ENCODE measurements at places on chromosomes 13 and 19. TPM values are rescaled to one million over a fixed set of nuclear protein-coding genes. Genes with fewer than 3 reads are reported as not detected.
A peak's percentile ranks its signal among the peaks of the same experiment; 100 is the strongest.

GRCh38 chr19:15280915-15281683 is 48.9 kb upstream of the EPHX3 start:
- DNase-seq, result no peak

GRCh38 chr19:34454091-34454490 is 25.9 kb downstream of the UBA2 start:
- DNase-seq, result no peak

DNA sequence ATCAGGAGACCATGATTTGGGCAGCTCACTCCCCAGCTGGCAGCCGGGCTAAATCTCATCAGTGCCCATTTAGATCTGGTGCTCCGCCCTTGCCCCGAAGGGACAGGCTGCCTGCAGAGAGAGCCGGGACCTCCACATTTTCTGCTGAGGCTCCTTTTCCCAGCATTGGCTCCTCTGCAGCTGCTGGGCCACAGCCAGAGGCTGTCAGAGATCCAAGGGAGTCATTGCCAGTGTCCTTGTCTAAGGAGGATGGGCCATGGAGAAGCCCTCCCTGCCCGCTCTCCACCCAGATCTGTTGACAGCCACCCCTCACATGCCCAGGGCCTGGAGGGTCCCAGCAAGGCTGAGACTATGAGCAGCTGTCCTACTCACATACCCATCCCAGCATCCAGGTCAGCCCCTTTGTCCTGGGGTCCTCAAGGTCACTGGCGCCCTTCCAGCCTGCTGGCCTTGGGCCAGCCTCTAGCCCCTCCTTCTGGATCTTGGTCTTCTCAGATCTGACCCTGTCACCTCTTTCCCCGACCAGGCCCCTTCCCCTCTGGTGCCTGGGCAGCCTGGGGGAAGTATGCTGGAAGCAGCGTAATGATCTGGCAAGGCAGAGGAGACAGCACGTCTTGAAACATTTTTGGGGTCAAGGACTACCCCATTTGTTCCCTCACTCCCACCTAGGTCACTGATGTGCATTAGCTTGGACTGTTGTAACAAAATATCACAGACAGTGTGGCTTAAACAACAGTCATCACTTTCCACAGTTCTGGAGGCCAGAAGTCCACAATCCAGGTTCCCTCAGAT is 7.9 kb downstream of the PIN1 start:
- no peak for DNase-seq

GRCh38 chr13:74197677-74198429 is 63.6 kb upstream of the KLF12 start:
- DNase-seq, result no peak

- DNase-seq, result no peak
Observed at GRCh38 chr19:10966809-10967208, 6.0 kb downstream of the SMARCA4 start.

- DNase-seq, result no peak
Observed at GRCh38 chr19:55857974-55858373, 21.6 kb downstream of the NLRP4 start.

GRCh38 chr13:57704031-57704430 is 72.5 kb downstream of the PCDH17 start:
- DNase-seq, result no peak

DNA sequence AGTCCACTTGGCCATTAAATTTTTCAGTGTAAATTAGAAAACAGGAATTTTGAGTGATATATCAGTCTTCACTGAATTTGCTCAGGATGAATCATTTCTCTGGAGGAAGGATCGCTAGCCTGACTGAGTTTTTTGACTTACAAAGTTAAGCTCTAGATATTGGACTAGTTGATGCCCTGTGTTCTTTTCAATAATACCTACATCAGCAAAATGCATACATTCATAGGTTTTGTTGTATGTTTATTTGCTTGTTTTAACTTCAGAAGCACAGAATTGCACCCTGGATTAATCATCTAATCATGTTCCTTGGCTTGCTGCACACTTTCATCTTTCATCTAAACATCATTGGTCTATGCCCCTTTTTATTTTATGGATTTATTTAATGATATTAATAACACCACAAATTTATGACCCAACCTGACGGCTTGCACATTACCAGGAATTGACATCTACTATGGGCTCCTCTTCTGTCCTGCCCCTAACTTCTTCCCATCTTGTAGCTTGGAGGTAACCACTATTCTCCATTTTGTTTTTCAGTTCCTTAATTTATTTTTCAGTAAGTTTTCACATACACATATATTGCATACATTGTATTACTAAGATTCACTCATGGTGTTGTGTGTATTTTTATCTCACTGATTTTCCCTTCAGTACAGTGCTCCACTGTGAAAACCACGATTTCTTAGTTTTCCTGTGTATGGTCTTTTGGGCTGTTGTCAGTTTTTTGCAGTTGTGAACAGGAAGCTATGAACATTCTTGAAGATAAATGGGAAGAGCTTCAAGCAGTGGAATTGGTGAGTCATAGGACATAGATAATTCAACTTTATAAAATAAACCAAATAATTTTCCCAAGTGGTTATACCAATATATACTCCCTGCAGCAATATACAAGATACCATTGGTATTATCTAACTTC is 23.3 kb downstream of the COMMD6 start:
- DNase-seq, result no peak

- DNase-seq, result no peak
Observed at GRCh38 chr19:35178701-35179100, 24.2 kb downstream of the FXYD5 start.

DNA sequence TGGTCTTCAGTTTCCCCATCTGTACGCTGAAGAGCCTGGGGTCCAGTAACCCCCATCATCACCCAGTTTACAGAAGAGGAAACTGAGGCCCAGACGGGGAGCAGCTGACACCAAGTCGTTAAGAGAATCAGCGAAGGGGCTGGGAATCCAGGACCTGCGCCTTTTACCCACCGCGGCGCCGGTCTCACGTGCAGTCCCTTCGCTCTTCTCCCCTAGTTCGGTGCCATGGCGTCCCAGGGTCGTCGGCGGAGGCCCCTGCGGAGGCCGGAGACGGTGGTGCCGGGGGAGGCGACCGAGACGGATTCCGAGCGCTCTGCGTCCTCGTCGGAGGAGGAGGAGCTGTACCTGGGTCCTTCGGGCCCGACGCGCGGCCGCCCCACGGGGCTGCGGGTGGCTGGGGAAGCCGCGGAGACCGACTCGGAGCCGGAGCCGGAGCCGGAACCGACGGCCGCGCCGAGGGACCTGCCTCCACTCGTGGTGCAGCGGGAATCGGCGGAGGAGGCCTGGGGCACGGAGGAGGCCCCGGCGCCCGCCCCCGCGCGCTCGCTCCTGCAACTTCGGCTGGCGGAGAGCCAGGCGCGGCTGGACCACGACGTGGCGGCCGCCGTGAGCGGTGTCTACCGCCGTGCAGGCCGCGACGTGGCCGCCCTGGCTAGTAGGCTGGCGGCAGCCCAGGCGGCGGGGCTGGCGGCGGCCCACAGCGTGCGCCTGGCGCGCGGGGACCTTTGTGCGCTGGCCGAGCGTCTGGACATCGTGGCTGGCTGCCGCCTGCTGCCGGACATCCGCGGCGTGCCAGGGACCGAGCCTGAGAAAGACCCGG is 698 bp downstream of the BLOC1S3 start:
- DNase-seq, result no peak

DNA sequence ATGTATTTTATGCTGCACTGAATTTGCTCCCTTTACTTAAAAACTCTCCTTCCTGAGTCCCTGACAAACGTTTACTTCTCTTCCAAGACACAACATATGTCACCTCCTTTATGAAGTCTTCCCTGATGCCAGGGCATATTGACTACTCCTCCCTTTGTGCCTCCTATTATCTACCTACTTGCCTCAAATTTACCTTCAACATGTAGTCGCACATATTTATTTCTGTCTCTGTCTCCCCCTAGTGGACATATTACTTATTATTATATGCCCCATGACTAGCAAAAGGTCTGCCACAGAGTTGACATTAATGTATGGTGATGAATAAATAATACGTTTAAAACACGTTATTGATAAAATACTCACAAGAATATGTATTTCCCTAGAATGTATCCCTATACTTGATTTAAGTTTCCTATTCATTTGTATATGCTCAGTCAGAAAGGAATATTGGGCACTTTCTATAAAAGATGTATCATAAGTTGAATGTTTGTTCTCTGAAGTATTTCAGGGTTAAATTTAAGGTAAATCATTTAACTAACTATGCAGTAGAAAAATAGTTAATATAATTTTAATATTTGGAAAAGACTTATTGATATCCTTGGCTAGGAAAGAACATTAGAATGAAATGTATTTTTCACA is 250.3 kb upstream of the ATXN8OS start:
- DNase-seq, result no peak

- no peak for DNase-seq
Observed at GRCh38 chr13:72504131-72504841, 223.1 kb downstream of the MZT1 start.

- DNase-seq, result no peak
Observed at GRCh38 chr19:38713227-38713649, 31.0 kb downstream of the CAPN12 start.

- no peak for DNase-seq
Observed at GRCh38 chr13:45422731-45423292, 4.6 kb upstream of the SLC25A30 start.

GRCh38 chr19:48963371-48964204 is 1.5 kb upstream of the FTL start:
- DNase-seq, result peak; percentile 88

DNA sequence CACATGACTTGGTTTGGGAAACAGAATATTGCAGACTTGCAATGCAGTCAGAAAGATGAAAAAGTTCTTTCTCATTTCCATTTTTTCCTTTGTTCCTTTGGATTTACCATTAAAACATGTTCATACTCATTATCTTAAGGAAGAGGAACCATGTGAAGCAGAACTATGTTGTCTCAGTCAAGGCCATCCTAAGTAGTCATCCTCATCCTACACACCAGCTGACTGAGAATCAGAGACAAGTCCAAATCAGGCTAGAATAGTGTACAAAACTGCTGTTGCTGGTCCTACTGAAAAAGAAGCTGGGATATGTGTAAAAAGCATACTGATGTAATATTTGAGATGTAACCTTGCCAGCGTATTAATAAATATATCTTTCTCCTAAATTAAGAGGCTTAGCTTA is 433.4 kb downstream of the SLITRK5 start:
- DNase-seq, result no peak

DNA sequence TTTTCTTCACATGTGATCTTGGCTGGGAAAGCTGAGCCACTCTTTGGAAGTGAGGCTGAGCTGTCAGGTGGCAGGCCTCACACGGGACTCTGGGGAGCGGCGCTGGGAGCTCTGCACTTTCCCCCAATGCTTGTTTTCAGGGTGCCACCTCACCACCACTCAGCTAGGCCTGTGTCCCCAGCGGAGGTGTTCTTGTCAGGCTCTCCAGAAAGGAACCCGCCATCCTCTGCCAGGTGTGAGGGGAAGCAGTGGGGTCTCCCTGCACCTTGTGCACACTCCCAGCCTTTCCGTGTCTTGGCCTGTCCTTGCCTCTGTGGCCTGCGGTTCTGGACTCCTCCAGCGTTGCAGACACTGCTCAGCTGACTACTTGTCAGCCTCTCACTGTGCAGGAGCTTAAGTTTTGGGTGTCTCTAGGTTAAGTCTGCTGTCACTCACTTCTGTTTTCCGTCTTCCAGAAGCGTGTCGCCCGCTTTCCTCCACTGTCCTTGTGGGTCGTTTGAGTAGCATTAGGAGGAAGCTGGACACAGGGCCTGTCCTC is 51.9 kb downstream of the GGACT start:
- DNase-seq, result peak; percentile 38

- no peak for DNase-seq
Observed at GRCh38 chr13:73321043-73321442, 262.2 kb downstream of the KLF5 start.

- DNase-seq, result peak; percentile 87
Observed at GRCh38 chr19:1315470-1316166, 29.9 kb downstream of the EFNA2 start.

DNA sequence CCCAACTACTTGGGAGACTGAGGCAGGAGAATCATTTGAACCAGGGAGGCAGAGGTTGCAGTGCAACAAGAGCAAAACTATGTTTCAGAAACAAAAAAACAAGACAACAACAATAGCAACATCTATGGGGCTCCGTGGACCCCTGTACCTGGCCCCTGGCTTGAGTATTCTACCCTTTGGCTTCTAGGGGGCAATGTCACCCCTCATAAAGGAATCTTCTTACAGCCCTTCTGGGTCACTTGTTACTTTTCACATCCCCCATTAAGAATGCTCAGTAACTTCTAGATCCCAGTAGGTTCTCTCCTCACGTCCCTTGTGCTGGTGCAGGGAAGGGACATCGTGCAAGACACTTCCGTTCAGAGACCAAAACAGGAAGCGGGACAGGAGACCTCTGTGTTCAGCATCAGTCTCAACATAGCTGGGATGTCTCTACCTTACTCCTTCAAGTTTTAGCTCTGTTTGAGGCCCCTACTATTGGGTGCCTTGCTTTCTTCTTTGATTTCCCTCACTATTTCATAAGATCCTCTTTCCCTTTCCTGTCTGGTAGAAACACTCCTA is 218.1 kb upstream of the ARGLU1 start:
- no peak for DNase-seq

- DNase-seq, result no peak
Observed at GRCh38 chr13:97225533-97225932, 3.4 kb downstream of the MBNL2 start.

DNA sequence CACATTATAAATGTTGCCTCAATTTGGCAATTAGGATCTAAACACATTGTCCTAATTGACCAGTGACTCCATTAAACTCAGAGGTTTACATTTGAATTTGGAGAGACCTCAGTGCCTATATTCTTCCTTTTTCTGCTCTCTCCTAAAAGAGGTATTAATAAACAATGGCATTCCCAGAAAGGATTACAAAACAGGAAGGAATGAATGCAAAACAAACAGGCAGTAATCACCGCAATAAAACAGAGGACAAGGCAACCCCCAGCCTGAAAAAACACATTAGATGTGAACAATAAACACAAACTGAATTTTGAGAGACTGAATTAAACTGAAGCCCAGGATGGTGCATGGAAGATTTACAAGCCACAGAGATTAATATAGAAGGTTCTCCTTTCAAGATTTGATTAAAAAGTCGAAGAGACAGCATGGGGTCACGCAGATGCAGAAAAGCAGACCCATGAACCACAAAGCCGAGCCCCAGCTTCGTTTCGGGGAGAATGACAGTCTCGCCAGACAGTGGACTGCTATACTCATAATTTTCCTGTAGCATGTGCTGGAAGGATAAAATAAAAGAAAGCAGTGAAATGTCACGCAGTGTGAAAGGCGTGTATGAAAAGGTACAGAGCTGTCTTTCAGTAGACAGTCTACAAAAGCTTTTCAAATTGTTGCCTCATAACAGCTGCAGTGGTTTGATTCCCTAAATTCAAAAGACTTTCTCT is 503.0 kb downstream of the LIG4 start:
- no peak for DNase-seq

GRCh38 chr13:46140044-46140443 is 35.2 kb upstream of the CPB2 start:
- no peak for DNase-seq

GRCh38 chr13:49933511-49933910 is 2.6 kb downstream of the SPRYD7 start:
- DNase-seq, result no peak

The HCST gene
- total RNA-seq, result 1.1 TPM

The EBI3 gene
- total RNA-seq, result 1.1 TPM

The CEACAM3 gene
- not detected for total RNA-seq

The CTXN1 gene
- total RNA-seq, result 58.0 TPM

The ANGPTL8 gene
- not detected for total RNA-seq

The ZIM2 gene
- total RNA-seq, result not detected

The MTUS2 gene
- total RNA-seq, result 0.75 TPM
